ENCODE measurements at places on chromosomes 13 and 19.

DNA sequence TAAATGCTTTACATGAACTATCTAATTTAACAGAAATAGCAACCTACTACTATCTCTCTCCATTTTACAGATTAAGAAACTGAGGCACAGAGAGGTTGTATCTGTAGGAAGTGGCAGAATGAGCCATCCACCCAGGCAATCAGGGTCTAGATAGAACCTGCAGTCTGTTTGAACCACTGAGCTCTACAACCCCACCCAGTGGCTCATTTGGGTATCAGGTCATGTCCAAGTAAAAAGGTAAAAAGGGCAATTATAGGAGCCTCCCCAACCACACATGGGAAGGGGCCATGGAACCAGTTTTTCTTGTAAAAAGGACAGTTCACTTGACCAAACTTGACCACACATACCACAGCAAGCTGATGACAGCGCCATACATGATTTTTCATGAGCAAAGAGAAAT lies 92.9 kb upstream of the SGCG start:
- no peak for DNase-seq

- DNase-seq, result no peak
Measured at GRCh38 chr19:10419646-10420443, 493 bp upstream of the PDE4A start.

GRCh38 chr13:62060570-62060969 lies 644.9 kb upstream of the PCDH20 start:
- no peak for DNase-seq

- no peak for DNase-seq
Measured at GRCh38 chr19:30781047-30781446, 408.9 kb downstream of the ZNF536 start.

- no peak for DNase-seq
Measured at GRCh38 chr13:50393628-50394027, 378.4 kb downstream of the KCNRG start.

- DNase-seq, result no peak
Measured at GRCh38 chr13:32086366-32086765, 54.8 kb downstream of the FRY start.

Measured in stimulated activated CD8-positive, alpha-beta memory T cell treated with anti-CD3 and anti-CD28 coated beads, Interleukin-15, amount 100 ng/mL, for 4 hours (primary cell).